Activated T-helper 2 cell treated with anti-CD3 and anti-CD28 coated beads, Interferon-gamma antibody, Interleukin-2, Interleukin-4, amounts not matched to agents 10 μg/mL and 5 μg/mL and 100 μg/mL, durations not matched to agents 14 hours and 24 hours and 36 hours (primary cell): ENCODE measurements at places on chromosomes 5 and 9. TPM values are rescaled to one million over a fixed set of nuclear protein-coding genes. Genes with fewer than 3 reads are reported as not detected.

ADAMTS6 gene
- total RNA-seq = 1.4 and 1.7 TPM in 2 replicates

ADGRD2 gene
- not detected in 2 replicates for total RNA-seq

OTP gene
- not detected in 2 replicates for total RNA-seq

PRR16 gene
- total RNA-seq = not detected in 2 replicates

SPINK6 gene
- not detected in 2 replicates for total RNA-seq

- no peak overlapping the region for H3K4me3 ChIP-seq
- H3K27ac ChIP-seq = no peak overlapping the region
- DNase-seq = no peak
- peaks cover 9% of the 10 kb centered on the region for H3K27me3 ChIP-seq
- H3K36me3 ChIP-seq = no peaks in the 10 kb centered on the region
Measured at GRCh38 chr9:73009649-73010288, 56.9 kb upstream of the ALDH1A1 start.

DNA sequence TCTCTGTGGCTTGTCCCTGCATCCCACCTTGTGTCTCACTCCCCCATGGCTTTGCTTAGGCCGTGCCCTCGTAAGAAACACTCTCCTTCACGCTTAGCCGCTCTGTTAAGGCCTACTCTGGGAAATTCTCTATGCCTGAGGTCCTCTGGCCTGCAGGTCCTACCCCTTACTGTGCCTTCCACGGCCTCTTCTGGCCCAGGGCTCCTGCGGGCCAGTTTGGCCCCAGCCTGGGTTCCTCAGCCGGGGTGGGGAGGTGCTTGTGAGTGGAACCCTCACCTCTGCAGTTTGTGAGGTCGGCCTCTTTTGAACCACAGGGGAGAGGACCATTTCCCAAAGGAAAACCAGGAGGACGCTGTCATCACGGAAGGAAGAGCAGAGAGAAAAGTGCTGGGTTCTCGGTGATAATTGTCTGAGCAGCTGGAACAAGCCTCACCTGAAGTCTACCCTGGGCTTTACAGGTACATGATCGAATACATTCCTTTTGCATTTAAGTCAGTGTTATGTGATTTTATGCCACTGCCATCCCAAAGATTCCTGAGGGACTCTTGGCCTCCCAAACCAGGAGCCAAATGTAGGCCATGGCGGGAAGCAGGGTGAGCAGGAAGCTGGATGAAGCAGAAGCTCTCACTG lies 28.8 kb upstream of the GFPT2 start:
- no peak overlapping the region for H3K4me3 ChIP-seq
- H3K36me3 ChIP-seq = no peaks in the 10 kb centered on the region
- H3K4me1 ChIP-seq = no peaks in the 10 kb centered on the region
- no peaks in the 10 kb centered on the region for H3K27me3 ChIP-seq

GRCh38 chr5:7801891-7802614 lies 48.9 kb downstream of the CFAP90 start:
- no peaks in the 10 kb centered on the region for H3K36me3 ChIP-seq
- no peaks in the 10 kb centered on the region for H3K27me3 ChIP-seq
- no peaks in the 10 kb centered on the region for H3K4me1 ChIP-seq

DNA sequence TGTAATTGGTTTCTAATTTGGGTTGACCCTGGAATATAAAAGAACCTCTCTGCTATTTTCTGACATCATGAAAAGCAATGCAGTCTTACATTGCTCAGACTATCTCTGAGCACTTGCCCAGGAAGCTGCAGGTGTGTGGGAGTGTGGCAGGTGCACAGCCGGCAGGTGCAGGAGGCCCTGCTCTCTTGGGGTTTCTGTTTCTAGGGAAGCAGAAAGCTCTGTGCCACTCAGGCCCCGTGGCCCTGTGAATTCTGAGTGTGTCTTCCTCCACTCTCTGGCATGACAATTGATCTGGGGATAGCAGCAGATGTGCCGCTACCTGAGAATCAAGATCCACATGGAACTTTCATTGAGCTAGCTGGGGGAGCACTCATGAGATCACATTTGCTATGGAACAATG lies 45.7 kb upstream of the IRX2 start:
- H3K27me3 ChIP-seq = no peaks in the 10 kb centered on the region
- H3K4me1 ChIP-seq = no peaks in the 10 kb centered on the region
- no peak overlapping the region for H3K4me3 ChIP-seq
- no peaks in the 10 kb centered on the region for H3K36me3 ChIP-seq

DNA sequence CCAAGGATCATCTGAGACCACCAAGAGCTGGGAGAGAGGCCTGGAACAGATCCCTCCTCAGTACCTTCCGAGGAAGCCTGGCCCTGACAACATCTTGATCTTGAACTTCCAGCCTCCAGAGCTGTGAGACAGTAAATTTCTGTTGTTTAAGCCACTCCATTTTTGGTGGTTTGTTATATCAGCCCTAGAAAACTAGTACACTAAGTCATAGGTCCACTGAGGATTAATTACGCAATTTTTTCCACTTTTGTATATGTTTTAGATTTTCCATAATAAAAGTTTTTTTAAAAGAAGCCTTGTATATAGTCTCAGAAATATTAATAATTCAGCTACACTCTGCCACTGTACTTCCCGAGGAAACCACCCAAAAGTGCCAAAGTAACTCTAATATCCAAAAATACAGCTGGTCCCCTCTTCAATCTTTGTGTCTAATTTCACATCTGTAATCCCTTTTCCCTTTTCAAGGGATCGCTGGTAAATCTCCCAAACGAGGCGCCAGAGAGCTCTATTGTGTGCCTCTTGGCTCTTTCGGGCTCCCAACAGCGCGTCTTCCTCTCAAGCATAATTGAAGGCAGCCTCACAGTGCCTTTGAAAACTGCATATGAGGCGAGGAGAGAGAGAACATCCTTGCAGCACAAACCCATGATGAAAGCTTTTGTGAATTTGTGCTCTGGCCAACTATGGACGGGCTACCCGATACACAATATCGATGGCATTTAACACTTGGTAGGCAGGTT lies 32.7 kb downstream of the PRUNE2 start:
- no peak overlapping the region for H3K4me3 ChIP-seq
- no peaks in the 10 kb centered on the region for H3K4me1 ChIP-seq
- peaks cover 3% of the 10 kb centered on the region for H3K27me3 ChIP-seq
- no peak for DNase-seq

GRCh38 chr5:93598091-93599000 lies 15.3 kb downstream of the NR2F1 start:
- H3K27me3 ChIP-seq = peaks cover 35% of the 10 kb centered on the region
- H3K4me1 ChIP-seq = peaks cover 2% of the 10 kb centered on the region
- peaks cover 3% of the 10 kb centered on the region for H3K36me3 ChIP-seq
- H3K4me3 ChIP-seq = no peak overlapping the region
- no peak for DNase-seq
- no peak overlapping the region for H3K27ac ChIP-seq

DNA sequence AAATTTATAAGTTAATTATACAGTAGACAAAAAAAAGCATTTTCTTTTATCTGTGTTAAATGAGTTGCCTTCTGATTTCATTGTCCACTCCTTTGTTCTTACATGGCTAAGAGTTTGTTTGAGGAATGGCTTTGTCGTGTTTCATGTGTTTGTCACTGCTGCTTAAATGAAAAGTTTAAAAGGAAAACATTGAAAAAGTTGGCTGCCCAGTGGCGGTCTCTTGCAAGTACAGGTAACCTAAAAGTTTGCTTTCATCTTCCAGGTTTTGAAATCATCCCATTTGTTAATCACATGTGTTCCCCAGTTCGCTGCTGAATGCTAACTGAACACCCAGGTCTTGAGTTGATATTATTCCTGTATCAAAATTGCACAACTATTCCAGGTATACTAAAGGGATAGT lies 33.9 kb downstream of the EGFLAM start:
- no peaks in the 10 kb centered on the region for H3K4me1 ChIP-seq
- no peak for DNase-seq
- H3K27me3 ChIP-seq = no peaks in the 10 kb centered on the region

DNA sequence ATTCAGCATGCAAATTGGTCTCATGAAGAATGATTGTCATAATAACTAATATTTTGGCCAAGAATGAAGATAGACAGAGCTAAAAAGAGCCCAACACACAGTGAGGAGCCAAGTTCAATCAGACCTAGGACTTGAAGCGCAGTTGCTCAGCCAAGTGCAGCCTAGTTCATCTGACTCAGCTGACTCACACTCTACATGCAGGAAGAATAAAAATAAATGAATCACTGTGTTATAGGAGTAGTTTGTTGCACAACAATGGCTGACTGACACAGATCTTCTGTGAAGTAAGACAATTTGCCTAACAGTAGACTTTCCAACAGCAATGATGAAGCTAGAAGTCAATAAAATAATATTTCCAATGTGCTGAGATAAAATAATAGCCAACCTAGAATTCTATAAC lies 261.5 kb downstream of the CEMIP2 start:
- H3K27ac ChIP-seq = no peak overlapping the region
- H3K36me3 ChIP-seq = no peaks in the 10 kb centered on the region
- no peaks in the 10 kb centered on the region for H3K4me1 ChIP-seq
- DNase-seq = no peak

- peaks cover 6% of the 10 kb centered on the region for H3K4me1 ChIP-seq
- H3K27me3 ChIP-seq = no peaks in the 10 kb centered on the region
- H3K27ac ChIP-seq = no peak overlapping the region
- DNase-seq = no peak
- H3K4me3 ChIP-seq = no peak overlapping the region
Measured at GRCh38 chr9:137763271-137763955, 114.2 kb upstream of the CACNA1B start.

- H3K4me1 ChIP-seq = peaks cover 18% of the 10 kb centered on the region
- peaks cover 26% of the 10 kb centered on the region for H3K27me3 ChIP-seq
- DNase-seq = no peak
- no peak overlapping the region for H3K4me3 ChIP-seq
- no peak overlapping the region for H3K27ac ChIP-seq
Measured at GRCh38 chr5:159123700-159124099, 24.0 kb upstream of the EBF1 start.

DNA sequence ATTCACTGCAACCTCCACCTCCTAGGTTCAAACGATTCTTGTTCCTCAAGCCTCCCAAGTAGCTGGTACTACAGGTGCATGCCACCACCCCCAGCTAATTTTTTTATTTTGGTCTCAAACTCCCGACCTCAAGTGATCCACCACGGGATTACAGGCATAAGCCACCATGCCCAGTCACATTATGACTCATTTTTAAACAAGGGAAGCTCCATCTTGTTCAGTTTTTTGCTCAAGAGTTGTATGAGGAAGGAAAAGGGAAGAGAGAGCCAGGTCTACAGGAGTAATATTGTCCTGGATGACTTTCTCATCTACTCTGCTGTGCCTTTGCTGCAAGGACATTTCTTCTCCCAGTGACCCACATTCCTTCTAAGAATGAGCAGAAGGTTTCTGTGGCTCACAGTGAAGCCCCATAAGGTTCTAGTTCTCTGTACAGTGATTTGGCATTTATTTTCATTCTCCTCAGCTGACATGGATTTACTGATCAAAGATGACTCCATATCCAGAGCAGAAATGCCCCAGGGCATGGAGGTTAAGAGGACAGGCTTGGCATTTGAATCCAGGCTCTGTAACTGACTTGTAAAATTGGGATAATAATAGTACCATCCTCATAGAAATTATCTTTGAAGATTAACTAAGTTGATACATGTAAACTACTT lies 153.5 kb downstream of the CDH6 start:
- no peaks in the 10 kb centered on the region for H3K27me3 ChIP-seq
- no peaks in the 10 kb centered on the region for H3K4me1 ChIP-seq
- no peaks in the 10 kb centered on the region for H3K36me3 ChIP-seq
- no peak overlapping the region for H3K27ac ChIP-seq
